Stimulated activated CD4-positive, alpha-beta T cell treated with anti-CD3 and anti-CD28 coated beads, Interleukin-12 subunit alpha, Interleukin-12 subunit beta, amount 100 ng/mL, for 48 hours (primary cell): ENCODE measurements at places on chromosomes 12 and 14.

- DNase-seq = no peak
Measured at GRCh38 chr14:99481745-99482099, 513 bp downstream of the CCNK start.

- DNase-seq = no peak
Measured at GRCh38 chr14:78752518-78753188, 582.5 kb downstream of the NRXN3 start.

DNA sequence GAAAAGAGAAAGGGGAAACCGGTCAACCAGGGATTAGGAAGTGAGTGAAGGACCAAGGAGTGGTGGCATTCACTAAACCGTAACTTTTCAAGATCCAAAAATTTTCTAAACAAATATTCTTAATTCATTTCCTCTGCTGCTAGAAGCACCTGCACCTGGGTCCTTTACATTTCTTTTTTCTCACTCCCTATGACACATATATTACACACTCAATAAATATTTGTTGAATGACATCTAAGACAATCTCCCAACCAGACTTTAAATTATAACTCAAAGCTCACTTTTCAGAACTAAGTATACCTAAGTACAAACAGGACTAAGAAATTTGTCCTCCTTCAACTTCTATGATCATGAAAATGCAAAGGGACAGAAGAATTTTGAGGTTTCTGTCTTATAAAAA, 11.1 kb downstream of the TTC5 start:
- no peak for DNase-seq

- no peak for DNase-seq
Measured at GRCh38 chr12:130945786-130946492, 7.8 kb upstream of the ADGRD1 start.

DNA sequence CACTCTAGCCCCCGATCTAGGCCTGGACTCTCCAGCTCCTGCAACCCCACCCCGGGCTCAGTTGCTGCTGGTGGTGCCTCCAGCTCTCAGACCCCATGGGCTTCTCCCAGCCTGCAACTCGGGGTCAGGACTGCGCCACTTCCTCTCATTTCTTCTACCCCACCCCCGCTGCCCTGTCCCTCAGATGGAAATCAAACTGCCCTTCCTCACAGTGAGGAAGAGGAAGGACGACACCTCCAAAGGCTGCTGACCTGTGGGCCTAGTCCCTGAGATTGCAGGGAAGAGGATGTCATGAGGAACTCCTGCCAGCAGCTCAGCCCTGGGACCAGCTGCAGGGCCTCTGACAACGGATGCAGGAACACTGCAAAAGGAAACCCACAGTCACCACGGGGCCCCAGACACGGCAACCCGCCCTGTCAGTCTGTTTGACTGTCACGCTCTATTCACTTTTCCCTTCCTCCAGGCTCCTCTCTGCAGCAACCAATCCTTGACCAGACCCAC, 29.3 kb upstream of the PNMA1 start:
- DNase-seq = no peak

DNA sequence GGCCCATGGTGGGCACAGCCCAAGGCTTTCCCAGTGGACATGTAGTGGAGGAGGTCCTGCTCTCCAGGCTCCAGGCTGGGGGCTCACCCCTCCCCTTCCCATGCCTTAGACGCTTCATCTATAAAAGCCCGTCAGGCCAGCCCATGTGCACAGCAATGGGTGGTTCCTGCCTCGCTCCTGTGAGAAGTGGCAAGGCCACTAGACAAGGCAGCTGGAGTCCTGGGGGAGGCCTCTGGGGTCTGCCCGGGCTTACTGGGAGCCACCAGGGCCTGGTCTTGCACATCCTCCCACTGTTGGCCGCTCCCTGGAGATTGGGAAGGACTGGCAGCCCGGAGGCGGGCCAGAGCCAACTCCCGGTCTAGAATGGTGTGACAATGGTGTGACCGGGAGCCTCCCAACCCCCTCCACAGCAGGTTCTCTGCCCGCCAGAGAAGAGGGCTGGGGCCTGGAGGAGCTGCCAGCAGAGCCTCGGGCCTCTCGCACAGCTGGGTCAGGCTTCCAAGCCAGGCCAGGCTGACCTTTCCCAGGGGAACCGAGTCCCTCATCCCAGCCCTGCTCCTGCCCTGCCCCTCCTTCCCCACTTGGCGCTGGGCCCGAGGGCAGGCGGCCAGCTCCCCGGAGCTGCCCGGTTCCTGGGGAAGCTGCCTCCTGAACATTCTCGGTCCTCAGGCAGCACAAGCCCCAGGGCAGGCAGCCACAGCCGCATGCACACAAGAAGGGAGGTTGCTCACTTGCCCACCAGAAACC, 97.9 kb downstream of the RFLNA start:
- no peak for DNase-seq

DNA sequence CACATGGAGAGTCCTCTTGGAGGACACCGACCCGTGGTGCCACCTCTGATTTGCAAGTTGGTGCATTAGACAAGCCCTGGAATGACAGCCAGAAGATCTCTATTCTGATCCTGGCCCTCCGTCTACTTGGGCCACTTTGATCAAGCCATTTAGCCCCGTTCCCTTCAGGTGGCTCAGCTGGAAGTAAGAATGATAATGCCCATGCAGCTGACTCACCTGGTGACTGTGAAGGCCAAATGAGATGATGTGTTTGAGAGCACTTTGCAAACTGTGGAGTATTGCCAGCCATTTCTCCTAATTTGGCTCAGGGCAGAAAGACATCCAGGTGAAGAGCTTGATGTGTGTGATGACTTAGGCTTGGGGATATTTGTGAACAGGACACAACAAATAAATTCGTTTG, 165.9 kb downstream of the ETV6 start:
- DNase-seq = no peak

- DNase-seq = no peak
Measured at GRCh38 chr12:7637615-7638014, 28.1 kb downstream of the APOBEC1 start.

DNA sequence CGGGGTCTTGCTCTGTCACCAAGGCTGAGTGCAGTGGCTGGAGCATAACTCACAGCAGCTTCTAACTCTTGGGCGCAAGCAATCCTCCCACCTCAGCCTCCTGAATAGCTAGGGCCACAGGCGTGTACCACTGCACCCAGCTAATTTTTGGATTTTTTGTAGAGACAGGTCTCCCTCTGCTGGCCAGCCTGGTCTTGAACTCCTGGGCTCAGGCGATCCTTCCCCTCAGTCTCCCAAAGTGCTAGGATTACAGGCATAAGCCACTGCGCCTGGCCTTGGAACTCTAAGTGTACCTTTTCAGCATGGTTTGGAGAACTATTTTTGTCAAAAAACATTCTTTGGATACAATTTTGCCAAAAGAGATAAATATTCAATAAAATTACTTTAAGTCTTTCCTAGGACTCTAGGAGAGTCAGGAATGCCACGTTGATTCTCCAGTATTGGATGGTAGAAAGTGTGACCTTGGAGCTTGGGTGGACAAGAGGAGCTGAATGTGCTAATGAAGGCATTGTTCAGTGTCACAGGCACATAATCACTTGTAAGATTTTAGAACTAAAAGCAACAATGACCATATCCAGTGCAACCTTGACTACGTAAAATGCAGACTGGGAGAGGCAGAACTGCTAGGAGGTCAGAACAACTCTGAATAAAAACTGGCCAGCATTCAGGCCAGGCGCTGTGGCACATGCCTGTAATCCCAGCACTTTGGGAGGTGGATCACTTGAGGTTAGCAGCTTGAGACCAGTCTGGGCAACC, 2.8 kb downstream of the SRSF9 start:
- no peak for DNase-seq

GRCh38 chr12:75592638-75593335, 81.4 kb upstream of the KRR1 start:
- no peak for DNase-seq

GRCh38 chr12:52171950-52172512, 19.8 kb downstream of the KRT80 start:
- DNase-seq = no peak
